Caki2 (cell line): ENCODE measurements at places on chromosomes 16 and 17.

DNA sequence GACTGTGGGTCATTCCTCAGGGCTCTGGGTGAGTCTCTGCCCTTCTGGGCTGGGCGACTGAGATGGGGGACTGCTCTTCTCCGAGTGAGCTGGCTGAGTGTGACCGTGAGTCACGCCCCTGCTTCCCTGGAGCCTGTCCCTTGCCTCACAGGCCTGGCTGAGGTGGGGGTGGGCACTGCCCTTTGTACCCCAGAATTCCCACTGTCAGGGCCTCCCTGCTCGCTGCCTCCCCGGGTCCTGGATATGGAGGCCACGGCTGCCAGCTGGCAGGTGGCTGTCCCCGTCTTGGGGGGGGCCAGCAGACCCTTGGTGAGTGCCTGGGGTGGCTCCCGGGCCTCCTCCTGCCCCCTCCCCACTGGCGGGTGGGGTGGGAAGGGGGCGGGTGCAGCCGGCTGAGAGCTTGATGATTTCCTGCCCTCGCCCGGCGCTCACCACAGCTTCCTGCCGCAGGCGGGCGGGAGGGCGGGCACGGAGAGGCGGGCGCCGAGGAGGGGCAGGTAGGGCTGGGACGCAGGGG is at the start of gene LAT:
TSS of gene LAT (plus strand) at position 434 of the 517 bp plus-strand sequence. CDS start 366 bp downstream, outside the sequence.
- peak; percentile 91 for DNase-seq

DNA sequence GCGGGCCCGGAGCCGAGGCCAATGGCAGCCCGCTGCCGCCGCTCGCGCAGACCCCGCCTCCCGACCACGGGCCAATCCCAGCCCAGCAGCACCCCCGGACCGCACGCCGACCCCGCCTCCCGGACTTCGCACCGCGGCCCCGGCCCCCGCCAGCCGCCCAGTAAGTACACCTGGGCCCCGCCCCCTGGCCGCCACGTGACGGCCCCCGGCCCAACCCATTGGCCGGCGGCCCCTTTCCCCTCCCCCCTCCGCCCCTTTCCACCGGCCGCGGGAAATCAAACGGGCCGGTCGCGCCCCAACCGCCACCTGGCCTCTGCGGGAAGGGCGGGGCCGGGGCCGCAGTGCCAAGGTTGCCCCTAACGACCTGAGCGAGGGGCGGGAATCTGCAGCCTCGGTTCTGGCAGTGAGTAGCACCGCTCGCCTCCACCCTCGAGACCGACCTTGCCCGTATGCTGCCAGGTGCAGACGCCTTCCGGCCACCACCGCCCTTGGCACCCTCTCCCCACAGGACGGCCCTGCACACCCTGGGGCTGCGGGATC is at the start of gene YBX2:
TSS of gene YBX2 (minus strand) at position 26 of the 540 bp plus-strand sequence. CDS start 139 bp downstream, outside the sequence.
- peak; percentile 58 for DNase-seq

GRCh38 chr16:4618645-4619418 is 4.1 kb upstream of the UBALD1 start:
- DNase-seq, result no peak

GRCh38 chr16:70472786-70473433 is 18.5 kb downstream of the FCSK start:
- DNase-seq, result no peak

DNA sequence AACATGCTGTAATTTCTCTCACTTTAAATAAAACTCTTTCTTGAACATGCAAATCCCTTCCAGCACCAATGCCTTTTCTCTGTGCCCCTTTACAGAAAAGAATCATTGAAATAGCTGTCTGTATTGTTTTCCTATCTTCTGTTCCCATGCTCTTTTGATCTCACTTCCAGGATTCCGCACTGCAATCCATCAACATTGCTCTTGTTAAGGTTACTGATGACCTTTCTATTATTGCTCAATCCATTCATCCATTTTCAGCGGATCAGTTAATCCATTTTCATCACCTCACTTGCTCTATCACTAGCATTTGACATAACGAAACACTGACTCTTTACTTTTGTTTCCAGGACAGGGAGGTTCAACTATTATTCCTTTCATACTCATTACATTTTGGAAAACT is 130.5 kb downstream of the ABCA8 start:
- DNase-seq, result no peak
